ENCODE measurements at places on chromosomes 1 and 21.

- DNase-seq: no peak
Measured at GRCh38 chr1:8911416-8912309, 33.2 kb upstream of the ENO1 start.

DNA sequence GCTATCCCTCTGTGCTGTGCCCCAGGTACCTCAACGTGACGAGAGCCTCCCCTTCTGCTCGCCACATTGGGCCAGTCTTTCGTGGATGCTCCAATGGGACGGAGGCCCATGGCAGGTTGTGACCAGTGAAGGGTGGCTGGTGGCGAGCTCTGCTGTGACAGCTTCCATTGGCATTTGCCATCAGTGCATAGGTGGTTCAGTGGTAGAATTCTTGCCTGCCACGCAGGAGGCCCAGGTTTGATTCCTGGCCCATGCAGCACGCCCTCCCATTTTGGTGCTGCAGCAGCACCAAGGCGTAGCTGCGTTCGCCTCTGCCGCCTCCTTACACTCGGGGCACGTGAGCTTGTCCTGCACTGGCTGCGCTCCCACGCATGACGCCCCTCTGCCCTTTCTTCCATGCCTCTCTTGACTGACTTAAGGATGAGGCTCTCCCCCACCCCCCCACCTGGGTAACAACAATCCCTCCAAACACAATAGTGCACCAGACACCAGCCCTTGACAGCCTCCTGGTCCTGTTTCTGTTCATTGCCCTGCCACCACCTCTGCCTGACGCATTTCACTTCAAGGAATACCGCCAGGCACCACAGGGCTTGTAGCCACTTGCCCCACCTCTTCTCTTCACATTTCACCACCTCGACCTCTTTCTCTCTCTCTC, 24.7 kb upstream of the FCGR2A start:
- no peak for DNase-seq

- no peak for DNase-seq
Measured at GRCh38 chr1:26789931-26790330, 2.2 kb downstream of the PIGV start.

- no peak for DNase-seq
Measured at GRCh38 chr1:220315070-220315839, 43.0 kb upstream of the RAB3GAP2 start.

DNA sequence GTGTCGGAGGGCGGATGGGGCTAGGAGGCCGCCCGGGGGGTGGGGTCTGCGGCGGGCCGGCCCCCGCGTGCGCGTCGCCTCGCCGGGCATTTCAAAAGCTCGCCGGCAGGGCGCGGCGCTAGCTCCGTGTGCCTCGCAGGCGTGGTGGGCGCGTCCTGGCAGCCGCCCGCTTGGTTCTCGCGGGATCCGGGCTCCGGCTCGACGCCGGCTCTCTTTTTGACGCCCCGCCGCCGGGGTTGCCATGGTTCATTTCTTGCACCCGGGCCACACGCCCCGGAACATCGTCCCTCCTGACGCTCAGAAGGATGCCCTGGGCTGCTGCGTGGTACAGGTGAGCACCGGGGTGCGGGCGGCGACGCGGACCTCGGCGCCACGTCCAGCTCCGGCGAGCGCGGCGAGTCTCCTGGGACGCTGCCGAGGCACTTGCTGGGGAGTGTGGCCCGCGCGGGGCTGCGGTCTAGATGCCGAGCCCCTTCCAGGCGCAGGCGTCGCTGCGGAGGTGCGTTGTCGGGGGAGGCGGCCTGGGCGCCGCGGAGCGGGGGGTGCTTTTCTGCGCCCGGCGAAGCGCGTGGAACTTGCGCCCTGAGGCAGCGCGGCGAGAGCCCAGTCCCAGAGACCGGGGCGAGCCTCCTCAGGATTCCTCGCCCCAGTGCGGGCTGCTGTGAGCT, at the start of gene ZYG11A:
ZYG11A (plus strand) TSS at position 118 of the 668 bp plus-strand sequence; CDS start at position 242, 124 bp downstream.
- peak; percentile 25 for DNase-seq
